ENCODE measurements at places on chromosomes 6 and 20.

- no peaks in the 10 kb centered on the region for H3K27me3 ChIP-seq
- no peaks in the 10 kb centered on the region for H3K4me1 ChIP-seq
- no peak overlapping the region for H3K27ac ChIP-seq
- H3K4me3 ChIP-seq: no peak overlapping the region
Measured at GRCh38 chr6:14240411-14241166, 123.0 kb downstream of the CD83 start.

DNA sequence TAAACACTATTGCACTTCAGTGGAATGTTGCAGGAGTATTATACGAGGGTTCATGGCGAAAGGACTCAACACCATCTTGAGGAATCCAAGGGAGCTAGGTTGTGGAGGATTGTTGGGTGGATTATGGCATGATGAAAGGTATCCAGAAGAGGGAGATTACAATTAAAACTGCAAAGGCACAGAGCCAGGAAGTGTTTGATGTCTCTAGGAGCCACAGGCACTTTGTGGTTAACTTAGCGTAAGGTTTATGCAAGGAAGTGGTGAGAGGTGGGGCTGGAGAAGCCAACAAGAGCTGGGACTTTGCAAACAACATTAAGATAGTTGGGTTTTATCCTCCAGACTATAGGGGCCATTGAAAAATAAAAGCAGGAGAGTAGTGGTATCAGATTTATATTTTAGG is 86.6 kb upstream of the TPD52L1 start:
- no peak overlapping the region for H3K27ac ChIP-seq
- no peaks in the 10 kb centered on the region for H3K27me3 ChIP-seq
- no peak overlapping the region for H3K4me3 ChIP-seq
- H3K4me1 ChIP-seq: peaks cover 4% of the 10 kb centered on the region

- no peak for DNase-seq
- H3K36me3 ChIP-seq: no peaks in the 10 kb centered on the region
- no peak overlapping the region for H3K4me3 ChIP-seq
- no peak overlapping the region for H3K27ac ChIP-seq
Measured at GRCh38 chr20:49563015-49563980, 4.6 kb downstream of the PTGIS start.

DNA sequence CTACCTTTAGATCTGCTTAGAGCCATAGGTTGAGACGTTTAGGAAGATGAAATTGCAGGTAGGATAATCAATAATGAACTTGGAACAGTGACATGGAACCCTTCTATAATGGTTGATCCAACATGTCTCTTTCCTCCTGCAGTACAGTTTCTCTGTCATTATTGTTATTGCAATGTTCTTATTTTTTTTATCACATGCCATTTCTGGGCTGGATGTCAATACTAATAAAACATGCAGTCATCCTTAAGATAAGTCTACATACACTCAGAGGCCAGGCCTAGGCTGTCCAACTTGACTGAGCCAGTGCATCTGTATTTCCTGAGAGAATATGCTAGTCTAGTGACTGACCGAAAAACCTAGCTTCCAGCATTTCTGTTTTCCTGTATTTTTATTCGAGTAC is 75.3 kb upstream of the THEMIS start:
- H3K27ac ChIP-seq: no peak overlapping the region
- H3K27me3 ChIP-seq: no peaks in the 10 kb centered on the region
- peaks cover 16% of the 10 kb centered on the region for H3K4me1 ChIP-seq
- peaks cover 22% of the 10 kb centered on the region for H3K36me3 ChIP-seq

GRCh38 chr6:71011871-71012371 is 55.1 kb upstream of the B3GAT2 start:
- H3K4me1 ChIP-seq: no peaks in the 10 kb centered on the region
- H3K36me3 ChIP-seq: no peaks in the 10 kb centered on the region
- no peak overlapping the region for H3K4me3 ChIP-seq
- no peak for DNase-seq
- peaks cover 4% of the 10 kb centered on the region for H3K27me3 ChIP-seq
- no peak overlapping the region for H3K27ac ChIP-seq

DNA sequence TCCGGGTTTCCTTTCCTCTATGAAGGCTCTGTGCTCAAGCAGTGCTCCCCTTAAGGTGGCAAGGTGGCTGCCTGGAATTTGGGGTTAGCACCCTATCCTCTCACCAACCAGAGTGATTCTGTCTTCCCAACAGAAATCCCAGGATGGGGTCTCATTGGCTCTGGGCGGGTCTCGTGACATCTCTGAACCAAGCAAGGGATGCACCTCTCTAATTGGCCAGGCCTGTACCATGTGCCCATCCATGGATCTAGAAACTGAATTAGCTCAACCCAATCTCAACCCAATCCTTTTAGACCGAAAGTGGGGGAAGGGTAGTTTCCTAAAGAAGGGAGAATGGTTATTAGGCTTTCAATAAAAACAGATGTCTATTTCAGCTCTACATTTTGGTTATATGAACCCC is 17.6 kb upstream of the MBOAT1 start:
- no peaks in the 10 kb centered on the region for H3K4me1 ChIP-seq
- no peak overlapping the region for H3K27ac ChIP-seq
- H3K27me3 ChIP-seq: no peaks in the 10 kb centered on the region
- H3K36me3 ChIP-seq: no peaks in the 10 kb centered on the region

DNA sequence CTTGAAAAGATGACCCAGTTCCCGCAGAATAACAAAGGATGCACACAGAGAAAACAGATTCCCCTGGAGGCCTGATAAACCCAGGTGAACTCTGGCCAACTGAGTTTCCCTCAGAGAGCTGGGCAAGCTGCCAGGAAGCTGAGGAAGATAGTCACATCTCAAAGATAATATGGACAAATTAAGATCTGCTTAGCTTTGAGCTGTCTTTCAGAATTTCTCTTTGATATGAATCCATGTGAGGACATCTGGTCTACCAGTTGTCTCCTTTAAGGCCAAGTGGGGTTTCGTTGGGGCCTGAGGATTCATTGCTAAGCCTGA is 59.5 kb downstream of the ID4 start:
- peak; percentile 18 for DNase-seq
- no peaks in the 10 kb centered on the region for H3K27me3 ChIP-seq
- H3K4me3 ChIP-seq: no peak overlapping the region
- no peaks in the 10 kb centered on the region for H3K4me1 ChIP-seq
- no peak overlapping the region for H3K27ac ChIP-seq

GRCh38 chr20:9441948-9442347 is 72.4 kb upstream of the LAMP5 start:
- H3K4me3 ChIP-seq: no peak overlapping the region
- DNase-seq: no peak
- no peaks in the 10 kb centered on the region for H3K27me3 ChIP-seq
- no peaks in the 10 kb centered on the region for H3K4me1 ChIP-seq

DNA sequence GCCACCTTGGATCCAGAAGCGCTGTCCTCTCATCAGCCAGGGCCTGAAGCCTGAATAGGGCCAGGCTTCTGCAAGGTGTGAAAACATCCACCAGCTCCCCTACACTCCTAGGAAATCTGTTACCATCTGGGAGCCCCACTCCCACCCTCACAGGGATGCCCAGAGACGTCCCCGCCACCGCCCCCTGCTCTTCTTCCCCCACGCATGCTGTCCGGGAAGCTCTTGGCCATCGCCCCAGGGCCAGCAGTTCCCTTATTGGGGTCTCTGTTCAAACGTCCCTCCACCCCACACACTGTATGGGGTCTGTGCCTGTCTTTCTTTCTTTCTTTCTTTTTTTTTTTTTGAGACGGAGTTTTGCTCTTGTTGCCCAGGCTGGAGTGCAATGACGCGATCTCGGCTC is 3.8 kb downstream of the RGS19 start:
- no peak overlapping the region for H3K4me3 ChIP-seq
- H3K36me3 ChIP-seq: no peaks in the 10 kb centered on the region
- H3K27ac ChIP-seq: no peak overlapping the region
- H3K4me1 ChIP-seq: peaks cover 15% of the 10 kb centered on the region
- no peak for DNase-seq

DNA sequence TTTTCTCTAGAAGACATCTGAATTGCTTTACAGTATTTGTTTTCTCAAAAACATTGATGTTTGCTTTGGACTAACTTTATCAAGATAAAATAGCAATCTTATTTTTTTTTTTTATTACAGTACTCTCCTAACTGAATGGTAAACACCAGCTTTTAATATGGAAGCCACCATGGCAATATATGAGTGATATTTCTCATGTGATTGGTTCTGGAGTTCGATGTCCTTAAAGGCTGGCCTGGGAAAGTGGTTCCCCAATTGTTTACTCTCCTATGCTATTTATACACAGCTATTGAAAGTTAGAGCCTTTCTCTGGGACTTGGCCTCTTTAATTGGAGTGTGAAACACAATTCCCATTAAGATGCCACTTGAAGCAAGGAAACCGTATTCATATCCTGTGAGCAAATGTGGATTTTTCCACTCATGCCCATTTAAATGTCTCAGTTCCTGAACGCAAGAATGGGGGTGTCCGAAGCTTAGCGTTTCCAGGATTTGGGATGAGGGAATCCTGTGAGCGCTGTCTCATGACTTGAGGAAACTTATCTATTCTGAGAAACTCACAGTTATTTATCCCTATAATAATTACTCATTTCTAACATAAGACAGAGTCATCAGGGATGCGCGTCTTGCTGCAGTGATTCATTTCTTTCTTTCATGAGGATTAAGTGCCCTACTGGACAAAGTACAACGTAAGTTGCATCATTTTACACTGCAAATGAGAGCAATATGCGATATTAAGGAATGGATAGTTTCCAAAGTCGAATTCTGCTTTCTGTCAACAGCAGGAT is 143.3 kb upstream of the PREP start:
- no peaks in the 10 kb centered on the region for H3K4me1 ChIP-seq
- no peak overlapping the region for H3K27ac ChIP-seq
- H3K27me3 ChIP-seq: peaks cover 2% of the 10 kb centered on the region
- no peaks in the 10 kb centered on the region for H3K36me3 ChIP-seq

- H3K27me3 ChIP-seq: peaks cover 23% of the 10 kb centered on the region
- no peaks in the 10 kb centered on the region for H3K36me3 ChIP-seq
- H3K4me1 ChIP-seq: no peaks in the 10 kb centered on the region
- no peak for DNase-seq
- H3K27ac ChIP-seq: no peak overlapping the region
Measured at GRCh38 chr20:44354979-44355497, 461 bp upstream of the HNF4A start.

- DNase-seq: peak; percentile 91
- peaks cover 13% of the 10 kb centered on the region for H3K4me1 ChIP-seq
- H3K27me3 ChIP-seq: peaks cover 7% of the 10 kb centered on the region
Measured at GRCh38 chr6:33860706-33861474, 57.1 kb upstream of the MLN start.

GRCh38 chr20:35866418-35867202 is 87.7 kb downstream of the SCAND1 start:
- DNase-seq: peak; percentile 58
- H3K4me1 ChIP-seq: peaks cover 32% of the 10 kb centered on the region
- H3K27me3 ChIP-seq: no peaks in the 10 kb centered on the region
- peak overlapping the region; percentile 96 for H3K27ac ChIP-seq
- no peak overlapping the region for H3K4me3 ChIP-seq

DNA sequence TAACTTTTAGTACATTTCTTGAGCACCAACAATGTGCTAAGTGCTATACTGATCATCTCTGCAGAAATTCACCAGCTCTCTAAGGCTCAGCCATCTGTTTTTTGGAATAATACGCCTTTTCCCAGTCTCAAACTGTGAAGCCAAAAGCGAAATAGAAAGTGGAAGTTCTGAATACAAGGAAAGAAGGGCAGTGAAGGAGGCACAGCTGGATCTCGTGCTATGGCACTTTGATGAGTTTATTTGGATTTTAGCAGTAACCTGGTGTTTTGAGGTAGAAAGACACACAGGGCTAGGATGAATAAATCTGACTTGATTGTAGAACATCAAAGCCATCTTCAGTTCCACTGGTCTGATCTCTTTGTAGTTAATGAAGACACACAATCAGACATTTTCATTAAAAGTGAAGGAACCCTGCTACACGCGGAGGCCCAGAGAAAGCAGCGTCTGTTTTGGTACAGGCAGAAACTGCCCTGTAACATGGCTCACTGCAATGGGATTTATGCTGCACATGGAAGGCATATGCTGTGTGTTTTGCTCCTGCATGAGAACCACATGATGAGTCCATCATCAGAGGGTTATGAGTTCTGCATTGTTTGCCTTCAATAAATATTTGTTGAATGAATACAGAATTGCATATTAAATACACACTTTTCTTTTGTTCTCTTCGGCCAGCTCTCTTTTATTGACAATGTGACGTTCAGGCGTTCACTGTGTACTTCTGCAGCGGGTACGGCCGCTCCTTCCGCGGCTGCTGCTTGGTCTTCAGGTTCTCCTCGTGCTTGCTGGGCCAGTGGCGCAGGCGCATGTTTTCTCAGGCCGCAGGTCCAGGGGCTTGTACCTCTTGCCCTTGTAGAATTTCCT is 100.9 kb downstream of the PREP start:
- no peak overlapping the region for H3K4me3 ChIP-seq
- H3K27me3 ChIP-seq: no peaks in the 10 kb centered on the region
- no peaks in the 10 kb centered on the region for H3K36me3 ChIP-seq
- H3K27ac ChIP-seq: no peak overlapping the region
- no peak for DNase-seq

GRCh38 chr6:116449565-116449964 is 11.6 kb upstream of the CALHM6 start:
- H3K4me3 ChIP-seq: no peak overlapping the region
- DNase-seq: no peak
- no peak overlapping the region for H3K27ac ChIP-seq
- H3K36me3 ChIP-seq: no peaks in the 10 kb centered on the region
- H3K4me1 ChIP-seq: peaks cover 17% of the 10 kb centered on the region
- H3K27me3 ChIP-seq: no peaks in the 10 kb centered on the region

GRCh38 chr6:4466261-4466660 is 309.9 kb upstream of the CDYL start:
- H3K4me3 ChIP-seq: no peak overlapping the region
- H3K27ac ChIP-seq: no peak overlapping the region
- H3K4me1 ChIP-seq: no peaks in the 10 kb centered on the region

All from osteoblast (primary cell).